ENCODE measurements at places on chromosomes 7 and 10. TPM values are rescaled to one million over a fixed set of nuclear protein-coding genes. Genes with fewer than 3 reads are reported as not detected.

DNA sequence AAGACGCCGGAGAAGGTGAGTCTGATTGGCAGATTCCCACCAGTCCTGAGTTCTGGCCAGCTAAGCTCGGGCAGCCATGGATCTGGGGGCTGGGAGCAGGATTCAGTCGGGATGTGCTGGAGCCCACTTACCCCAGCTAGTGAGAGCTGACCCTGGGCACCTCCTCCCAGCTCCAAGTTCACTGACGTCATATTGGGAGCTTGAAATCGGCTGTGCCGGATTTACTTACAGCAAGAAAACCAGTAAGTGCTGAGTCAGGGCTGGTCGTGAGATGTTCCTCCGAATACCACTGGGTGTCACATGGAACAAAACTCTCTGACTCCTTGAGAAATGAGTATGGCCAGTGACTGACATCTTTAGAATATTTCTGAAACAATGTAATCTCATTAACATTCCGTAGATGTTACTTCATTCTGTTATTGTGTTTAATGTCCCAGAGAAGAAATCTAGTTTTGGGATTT lies 621.2 kb downstream of the SDK1 start:
- peak; percentile 60 for DNase-seq

ZNF365 gene
- total RNA-seq, result not detected

- no peak for DNase-seq
Observed at GRCh38 chr7:79159040-79159664, 294.3 kb downstream of the MAGI2 start.

DNA sequence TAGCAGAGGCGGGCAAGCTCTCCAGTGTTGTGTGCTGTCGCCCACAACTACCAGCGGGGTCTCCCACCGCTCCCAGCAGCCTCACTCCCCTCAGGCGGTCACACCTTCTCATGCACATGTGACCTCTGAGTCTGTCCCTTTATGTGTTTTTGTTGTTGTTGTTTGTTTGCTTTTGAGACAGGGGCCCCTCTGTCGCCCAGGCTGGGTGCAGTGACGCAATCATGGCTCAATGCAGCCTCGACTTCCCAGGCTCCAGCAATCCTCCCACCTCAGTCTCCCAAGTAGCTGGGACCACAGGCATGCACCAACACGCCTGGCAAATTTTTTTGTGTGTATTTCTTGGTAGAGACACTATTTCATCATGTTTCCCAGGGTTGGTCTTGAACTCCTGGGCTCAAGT lies 1.5 kb downstream of the CPSF4 start:
- no peak for DNase-seq

GRCh38 chr10:24215196-24215595 lies 6.3 kb downstream of the KIAA1217 start:
- no peak for DNase-seq

DNA sequence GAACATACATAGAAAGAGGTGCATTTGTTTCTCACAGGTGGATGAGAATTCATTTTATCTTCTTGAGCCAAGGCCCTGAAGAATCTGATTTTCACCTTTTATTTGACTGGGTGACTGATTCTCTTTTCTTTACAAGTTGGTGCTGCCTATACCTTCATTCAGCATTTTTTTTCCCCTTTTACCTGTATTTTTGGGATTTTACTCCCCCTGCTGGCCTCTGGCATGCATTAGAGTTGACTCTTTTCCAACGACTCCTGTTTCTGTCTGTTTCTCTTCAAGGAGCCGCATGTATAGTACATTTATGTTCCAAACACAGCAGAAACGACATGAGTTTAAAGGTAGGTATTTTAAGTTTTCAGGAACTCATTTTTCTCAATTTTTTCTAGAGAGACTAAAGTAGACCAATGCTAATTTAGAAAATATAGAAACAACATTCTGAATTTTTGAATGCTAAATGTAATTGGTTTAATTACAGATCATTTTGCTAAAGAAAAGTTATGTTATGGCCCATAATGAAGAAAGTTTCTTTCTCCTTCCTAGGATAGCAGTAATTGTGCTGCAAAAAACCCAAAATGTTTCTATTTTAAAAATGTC lies 149.8 kb upstream of the HDAC9 start:
- DNase-seq, result no peak

- DNase-seq, result no peak
Observed at GRCh38 chr10:106107706-106108105, 1056.8 kb downstream of the SORCS1 start.

DNA sequence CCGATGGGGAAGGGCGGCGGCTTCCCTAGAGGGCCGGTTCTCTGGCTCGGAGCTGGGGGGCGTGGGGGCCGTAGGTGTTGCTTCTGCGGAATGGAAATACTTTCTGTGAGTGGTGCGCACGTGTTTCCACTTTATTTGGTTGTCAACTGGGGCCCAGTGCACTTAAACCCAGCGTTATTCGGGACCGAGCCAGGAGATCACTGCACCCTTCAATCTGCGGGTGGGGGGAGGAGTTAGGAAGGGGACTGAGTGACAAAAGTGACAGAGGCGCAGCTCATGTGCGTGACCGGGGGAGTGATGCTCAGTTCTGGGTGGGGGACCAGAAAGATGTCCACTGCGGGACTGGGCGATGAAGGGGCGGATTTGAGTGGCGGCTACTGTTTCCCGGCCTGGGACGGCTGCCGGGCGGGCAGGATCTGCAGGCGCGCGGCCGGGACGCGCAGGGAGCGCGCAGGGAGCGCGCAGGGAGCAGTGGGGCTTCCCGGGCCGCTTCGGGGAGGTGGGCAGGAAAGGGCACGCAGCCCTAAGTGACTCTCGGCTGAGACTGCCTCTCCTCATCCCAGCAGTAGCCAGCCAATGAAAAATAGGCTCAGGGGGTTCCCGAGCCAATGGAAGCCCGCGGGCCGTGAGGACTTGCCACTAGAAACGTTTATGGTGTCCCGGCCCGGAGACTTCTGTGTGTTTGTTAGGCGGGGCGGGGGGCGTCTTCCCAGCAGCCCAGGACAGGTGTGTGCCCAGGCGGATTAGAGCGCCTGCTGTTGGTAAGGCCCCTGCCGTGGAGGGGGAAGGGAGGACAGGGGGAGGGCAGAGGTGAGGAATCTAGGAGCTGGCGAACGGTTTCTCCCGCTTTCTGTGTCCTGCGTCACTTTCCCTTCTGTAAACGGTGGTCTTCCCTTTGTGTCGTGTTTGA lies 54.3 kb upstream of the KDM7A start:
- DNase-seq, result no peak

- no peak for DNase-seq
Observed at GRCh38 chr7:49564379-49564714, 209.1 kb upstream of the VWC2 start.

WDFY4 gene
- 10.1 TPM for total RNA-seq

DNA sequence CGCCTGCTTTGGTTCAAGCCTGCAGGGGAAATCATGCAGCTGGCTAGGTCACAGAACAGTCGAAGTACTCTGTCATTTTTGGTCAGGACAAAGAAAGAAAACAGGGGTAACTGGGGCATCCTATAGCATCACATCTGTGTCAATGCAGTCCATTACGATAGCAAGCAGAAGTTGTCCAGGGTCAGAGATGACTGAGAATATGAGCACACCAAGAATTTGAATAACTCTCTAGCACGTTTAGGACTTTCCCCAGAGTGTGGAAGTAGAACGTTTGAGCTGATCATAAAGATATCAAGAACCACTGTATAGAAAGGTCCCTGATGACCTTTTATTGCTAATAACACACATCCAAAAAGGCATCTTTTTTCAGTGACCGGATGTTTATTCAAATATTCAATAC lies 12.7 kb upstream of the HECW1 start:
- no peak for DNase-seq

PSPH gene
- total RNA-seq, result 7.5 TPM

SLC26A5 gene
- total RNA-seq, result 0.19 TPM

ATOH7 gene
- total RNA-seq, result not detected

DNA sequence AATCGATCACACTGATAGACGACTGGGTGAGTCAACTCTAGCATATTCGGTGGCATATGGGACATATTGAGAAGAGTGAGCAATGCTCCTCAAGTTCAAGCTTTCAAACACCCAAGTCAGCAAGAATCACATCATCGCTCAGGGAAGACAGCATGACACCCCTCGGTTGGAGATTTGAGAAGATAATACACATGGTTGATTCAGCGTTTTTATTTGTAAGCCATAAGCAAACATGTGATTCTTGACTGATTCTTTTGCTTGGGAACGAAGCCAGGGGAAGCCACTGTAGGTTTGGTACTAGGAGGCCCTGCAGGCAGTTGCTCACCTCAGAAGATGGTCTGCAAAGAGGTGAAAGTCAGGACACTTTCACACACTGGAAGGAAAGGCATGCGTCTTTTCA lies 12.6 kb downstream of the UCMA start:
- no peak for DNase-seq

DNA sequence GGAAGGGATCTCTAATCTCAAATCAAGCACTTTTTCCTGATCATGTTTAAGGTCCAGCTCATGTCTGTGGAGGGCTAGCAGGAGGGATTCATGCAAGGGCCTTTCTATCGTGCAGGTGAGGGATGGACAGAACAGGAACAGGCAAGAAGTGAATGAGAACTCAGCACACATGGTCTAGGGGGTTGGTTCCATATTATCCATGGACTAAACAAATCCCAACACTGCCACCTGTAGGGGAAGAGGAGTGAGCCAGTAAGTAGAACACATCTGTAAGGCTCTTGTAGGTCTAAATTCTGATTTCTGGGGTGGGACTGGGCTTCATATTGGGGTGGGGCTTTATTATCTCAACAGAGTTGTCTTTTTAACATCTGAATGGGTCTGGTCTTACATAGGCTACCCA lies 138.0 kb upstream of the TARP start:
- no peak for DNase-seq

CTTNBP2 gene
- total RNA-seq, result 6.1 TPM

- no peak for DNase-seq
Observed at GRCh38 chr7:1738511-1738910, 68.4 kb downstream of the ELFN1 start.

GRCh38 chr10:85859859-85860258 lies 506.7 kb downstream of the GRID1 start:
- DNase-seq, result no peak

DNA sequence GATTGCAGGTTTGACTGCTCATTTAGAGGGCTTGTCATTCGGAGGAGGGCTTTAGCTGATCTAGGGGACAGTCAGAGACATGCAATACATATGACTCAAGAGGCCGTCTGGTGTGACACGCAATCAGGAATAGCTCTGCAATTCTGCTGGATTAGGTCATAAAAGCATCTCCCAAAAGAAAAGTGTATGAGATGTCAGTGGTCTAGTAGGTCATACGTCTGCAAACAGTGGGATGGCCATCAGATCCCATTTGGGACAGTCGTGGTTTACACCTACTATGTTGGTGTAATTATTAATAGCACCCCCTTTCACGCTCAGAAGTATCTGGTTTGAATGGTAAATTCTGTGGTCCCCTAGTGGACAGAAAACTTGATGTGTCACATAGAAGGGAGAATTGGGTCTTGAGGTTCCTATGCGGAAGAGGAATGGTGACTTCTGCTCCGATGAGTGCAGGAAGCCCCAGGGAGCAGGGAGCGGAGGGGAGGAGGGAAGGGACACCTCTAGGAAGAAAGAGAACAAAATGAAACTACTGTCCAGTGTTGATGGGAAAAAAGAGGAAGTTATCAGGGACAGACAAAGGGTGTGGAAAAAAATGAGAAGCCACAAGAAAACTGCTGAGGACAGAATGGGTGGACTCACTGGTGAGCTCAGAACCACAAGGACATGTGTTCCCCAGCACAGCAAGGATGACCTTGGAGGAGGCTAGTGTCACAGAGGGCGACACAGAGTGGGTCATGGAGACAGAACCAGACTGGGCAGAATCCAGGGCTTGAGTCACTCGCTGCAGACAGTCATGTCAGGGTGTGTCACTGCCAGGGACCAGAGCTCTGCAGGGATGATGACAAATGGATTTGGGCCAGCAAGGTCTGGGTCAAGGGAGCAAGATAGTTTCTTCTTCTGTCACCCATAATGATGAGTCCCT lies 59.9 kb downstream of the MAP3K8 start:
- DNase-seq, result no peak

DNA sequence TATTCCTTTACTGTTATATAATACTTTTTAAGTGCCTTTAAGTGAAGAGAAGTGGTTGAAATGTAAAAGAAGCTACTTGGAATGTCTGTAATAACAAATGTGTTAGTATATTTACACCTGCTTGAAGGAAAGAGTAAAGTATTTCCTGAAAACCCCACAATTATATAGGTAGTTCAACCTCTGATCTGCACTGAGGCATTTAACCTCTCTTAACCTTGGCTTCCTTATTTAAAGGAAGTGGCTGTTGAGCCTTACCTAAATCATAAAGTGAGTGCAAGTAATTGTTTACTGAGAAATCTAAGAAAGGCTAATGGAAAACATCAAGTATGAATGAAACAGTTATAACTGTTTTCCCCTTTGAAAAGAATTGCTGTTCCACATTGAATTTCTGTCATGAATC lies 294.5 kb downstream of the ADK start:
- no peak for DNase-seq

- DNase-seq, result peak; percentile 53
Observed at GRCh38 chr10:80281292-80281691, 8.2 kb downstream of the MAT1A start.

GRCh38 chr10:118106426-118106825 lies 59.7 kb upstream of the RAB11FIP2 start:
- no peak for DNase-seq

DNAJB12 gene
- 37.7 TPM for total RNA-seq

- no peak for DNase-seq
Observed at GRCh38 chr10:48199580-48200377, 74.7 kb downstream of the FRMPD2 start.

GRCh38 chr10:86230557-86231180 lies 135.9 kb downstream of the GRID1 start:
- no peak for DNase-seq

OSBPL3 gene
- total RNA-seq, result 9.3 TPM

DNA sequence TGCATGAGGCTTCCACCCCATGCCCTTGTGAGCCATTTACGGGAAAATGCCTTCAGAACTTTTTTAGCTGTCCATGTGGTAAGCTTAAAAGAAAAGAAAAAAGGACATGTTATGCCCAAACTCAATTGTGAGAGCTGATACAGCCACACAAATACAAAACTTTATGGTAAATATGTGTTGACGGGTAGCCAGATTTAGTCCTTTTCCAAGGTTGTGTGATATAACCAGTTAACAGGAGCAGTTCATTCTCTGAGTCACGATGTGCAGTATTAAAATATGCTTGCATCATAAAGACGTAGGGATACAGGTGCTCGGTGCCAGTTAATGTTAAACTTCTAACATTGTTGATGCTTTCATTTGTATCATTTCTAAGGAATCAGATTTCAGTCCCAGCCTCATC lies 350.4 kb downstream of the DNAJB6 start:
- peak; percentile 12 for DNase-seq

ESYT2 gene
- total RNA-seq, result 79.5 TPM

DNA sequence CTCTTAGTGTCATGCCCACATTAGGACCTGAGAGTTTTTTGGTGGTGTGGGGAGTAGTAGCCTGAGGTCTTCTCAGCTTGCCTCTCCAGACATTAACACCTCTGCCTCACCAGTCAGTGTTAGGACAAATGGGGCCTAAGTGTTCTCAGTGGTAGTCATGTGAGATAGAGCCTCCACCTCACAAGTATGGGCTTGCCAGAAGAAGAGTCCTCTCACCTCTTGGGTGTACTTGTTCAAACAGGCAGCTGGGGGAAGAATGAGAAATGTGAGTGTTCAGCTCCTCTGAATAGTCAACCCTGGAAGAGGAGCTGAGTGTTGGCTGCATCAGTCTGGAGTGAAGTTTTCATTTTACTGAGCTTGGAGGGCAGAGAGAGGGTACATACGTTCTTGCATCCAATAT lies 464.6 kb downstream of the POM121L12 start:
- DNase-seq, result no peak

Data from mesenteric fat pad (tissue), 1 donor.